Activated T-cell treated with anti-CD3 and anti-CD28 coated beads for 48 hours (primary cell): ENCODE measurements at places on chromosomes 4 and X.

DNA sequence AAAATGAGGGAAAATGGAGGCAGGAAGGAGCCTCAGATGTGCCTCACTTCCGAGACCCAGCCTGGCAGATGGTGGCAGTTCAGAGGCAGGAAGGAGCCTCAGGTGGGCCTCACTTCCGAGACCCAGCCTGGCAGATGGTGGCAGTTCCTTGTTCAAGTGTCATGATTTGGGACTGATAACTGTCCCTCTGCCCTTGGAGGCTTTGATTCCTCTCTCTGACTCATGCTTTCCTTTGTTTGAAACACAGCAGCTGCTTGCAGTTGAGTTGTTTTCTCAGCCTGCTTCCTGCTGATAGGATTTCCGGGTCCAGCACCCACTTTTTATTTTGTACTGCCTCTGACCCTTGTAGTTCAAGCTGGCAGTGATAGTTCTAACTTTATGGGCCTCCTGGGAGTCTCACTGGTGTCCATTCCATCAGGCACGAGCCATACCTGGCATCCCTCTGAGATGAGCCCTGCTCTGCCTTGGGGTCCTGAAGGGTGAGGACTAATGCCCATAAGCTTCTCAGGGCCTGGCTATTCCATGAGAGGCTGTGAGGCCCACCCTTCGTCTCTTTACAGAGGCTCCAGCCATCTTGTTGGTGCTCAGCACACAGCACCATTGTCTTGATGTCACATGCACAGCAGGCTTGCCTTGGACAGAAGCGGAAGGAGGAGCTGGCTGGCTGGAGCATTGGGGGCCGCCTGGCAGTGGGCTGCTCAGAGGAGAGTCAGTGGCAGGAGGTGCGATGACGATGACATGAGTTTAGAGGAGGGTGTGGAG lies 13.0 kb downstream of the RGS12 start:
- DNase-seq, result no peak

GRCh38 chrX:9535101-9535500 lies 70.2 kb downstream of the TBL1X start:
- DNase-seq, result no peak

DNA sequence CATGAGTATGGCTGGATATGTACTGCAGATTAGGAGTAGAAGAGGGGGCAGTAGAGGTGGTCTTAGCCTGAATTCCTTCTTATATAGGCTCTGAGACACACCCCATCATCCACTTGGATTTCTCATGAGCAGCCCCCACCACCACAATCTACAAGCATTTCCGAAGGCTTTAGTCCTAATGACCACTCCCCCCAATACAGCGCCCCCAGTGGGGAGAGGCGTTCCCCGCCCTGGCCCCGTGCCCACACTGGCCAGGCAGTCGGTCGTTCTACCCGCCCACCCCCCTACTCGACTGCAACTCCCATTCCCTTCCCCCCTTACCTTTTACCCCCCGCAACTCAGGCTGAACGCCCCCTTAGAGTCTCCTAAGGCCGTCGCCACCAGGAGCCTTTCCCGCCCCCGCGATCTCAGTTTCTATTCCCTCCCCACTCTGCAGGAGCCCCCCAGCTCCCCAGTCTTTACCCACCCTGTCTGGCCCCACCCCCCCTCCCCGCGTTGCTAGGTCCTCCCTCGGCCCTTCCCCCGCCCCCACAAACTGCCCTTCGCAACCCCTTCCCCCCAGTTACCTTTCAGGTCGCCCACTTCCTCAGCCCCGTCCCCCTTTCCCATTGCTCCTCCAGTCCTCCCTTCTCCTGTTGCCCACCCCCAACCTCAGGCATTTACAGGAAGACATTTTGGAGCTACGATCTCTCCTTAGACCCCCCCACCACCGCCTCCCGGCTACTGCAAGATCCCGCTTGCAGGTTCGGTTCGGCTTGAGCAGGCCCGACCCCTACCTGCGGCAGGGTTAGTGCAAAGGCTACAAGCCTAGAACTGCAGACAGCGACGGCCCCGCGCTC lies 468 bp downstream of the ZMYM3 start:
- peak; percentile 35 for DNase-seq

GRCh38 chrX:21798677-21799219 lies 40.7 kb upstream of the MBTPS2 start:
- DNase-seq, result no peak

GRCh38 chrX:69280933-69281332 lies 115.7 kb upstream of the PJA1 start:
- no peak for DNase-seq

GRCh38 chr4:124061413-124061812 lies 651.1 kb downstream of the ANKRD50 start:
- no peak for DNase-seq

GRCh38 chr4:159014859-159015258 lies 88.0 kb upstream of the RAPGEF2 start:
- no peak for DNase-seq
